ENCODE measurements at places on chromosomes 5 and 9.

GRCh38 chr9:119302988-119303698, 66.1 kb downstream of the BRINP1 start:
- no peak for DNase-seq

GRCh38 chr9:32705059-32705458, 69.6 kb upstream of the TAF1L start:
- no peak for DNase-seq

DNA sequence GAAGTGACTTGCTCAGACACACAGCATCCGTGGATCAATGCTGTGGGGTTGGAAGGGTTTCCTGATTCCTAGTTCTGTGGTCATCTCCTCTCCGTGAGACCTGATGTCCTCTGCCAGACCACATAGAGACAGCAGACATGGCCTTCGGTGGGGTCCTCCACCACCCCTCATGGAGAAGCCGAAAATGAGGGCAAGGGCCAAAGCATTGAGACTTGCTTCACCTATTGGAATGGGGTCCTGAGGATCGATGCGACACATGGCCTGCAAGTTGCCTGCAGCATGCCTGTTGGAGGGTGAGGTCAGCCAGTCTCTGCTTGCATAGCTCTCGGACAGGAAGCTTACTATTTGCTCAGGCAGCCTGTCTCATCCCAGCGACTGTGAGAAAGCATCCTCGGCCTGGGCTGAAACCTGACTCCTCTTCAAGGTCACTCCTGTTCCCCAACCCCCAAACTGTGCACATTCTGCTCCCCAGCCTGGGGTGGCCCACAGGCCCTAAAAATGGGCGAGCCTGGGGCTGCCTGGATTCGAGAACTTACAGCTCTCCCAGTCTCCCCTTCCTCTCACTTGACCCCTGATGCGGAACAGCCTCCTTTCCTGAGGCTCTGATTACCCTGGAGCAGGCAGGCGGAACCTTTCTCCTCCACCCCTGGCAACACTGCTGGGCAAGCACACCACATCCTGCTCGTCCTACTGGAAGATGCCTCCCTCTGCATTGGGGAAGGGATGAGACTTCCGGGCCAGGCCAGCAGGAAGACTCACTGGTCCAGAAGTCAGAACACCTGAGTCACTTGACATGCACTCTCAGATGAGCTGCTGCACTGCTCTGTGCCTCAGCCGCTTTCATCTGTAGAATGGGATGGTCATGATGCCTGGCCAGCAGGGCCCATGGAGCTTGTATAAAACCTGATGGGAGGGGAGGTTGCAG, 186.9 kb downstream of the RGS3 start:
- DNase-seq = peak; percentile 89

- DNase-seq = no peak
These were observed 137.2 kb downstream of the MTX3 start for GRCh38 chr5:79853676-79854418.

DNA sequence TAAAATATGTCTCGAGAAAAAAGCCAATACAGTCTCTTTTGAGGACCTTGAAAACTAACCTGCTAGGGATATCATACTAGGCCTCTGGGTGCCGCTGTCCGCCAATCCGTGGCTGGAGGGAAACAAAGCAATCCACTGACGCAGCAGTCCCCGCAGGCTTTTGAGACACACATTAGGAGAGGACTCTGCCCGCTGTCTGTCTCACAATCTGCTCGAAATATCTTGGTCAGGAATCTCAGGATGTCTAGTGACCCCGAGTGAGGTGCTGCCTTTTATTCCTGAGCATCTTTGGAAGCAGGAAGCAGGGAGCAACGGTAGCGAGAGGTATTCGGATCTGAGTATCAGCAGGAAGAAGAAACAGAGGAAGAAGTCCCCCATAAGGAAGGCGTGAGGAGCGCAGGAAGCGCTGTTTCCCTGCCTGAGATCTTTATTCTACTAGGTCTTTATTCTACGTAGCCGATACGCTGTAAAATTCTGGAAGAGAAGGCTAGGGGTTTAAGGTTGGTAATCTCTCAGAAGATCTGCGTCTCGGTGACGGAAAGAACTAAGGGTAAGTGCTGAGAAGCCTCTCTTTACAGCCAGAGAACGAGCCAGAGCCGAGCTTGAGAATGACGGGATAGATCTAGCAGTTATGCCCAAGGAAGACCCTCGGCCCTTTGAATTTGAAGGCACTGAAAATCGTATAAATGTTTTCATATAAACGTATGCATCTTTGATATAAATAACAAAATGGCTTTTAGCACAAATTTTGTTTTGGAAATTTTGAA, 4.0 kb upstream of the PCDHGA1 start:
- DNase-seq = peak; percentile 58

DNA sequence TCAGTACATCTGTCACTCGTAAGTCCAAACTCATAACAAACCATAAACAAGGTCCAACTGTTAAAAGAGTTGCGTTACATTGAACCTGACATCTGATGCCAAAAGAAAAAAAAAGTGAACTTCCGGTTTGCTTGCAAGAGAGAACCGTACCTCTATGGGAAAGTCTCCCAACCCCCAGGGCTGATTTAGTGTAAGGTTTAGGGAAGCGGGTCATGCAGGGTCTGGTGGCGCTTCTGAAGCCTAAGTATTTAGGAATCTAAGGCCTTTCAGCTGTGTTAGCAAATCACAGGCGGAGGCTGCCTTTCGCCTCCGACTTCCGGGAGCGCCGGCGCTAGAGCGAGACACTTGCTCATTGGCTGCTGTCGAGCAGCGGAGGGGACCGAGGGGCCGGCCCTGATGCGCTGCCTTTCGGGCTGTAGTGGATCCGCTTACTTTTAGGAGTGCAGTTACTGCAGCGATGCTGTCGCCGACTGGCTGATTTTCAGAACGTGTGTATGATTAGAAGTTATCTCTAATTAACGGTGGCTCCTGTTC, 12.0 kb upstream of the GNPDA1 start:
- peak; percentile 93 for DNase-seq

DNA sequence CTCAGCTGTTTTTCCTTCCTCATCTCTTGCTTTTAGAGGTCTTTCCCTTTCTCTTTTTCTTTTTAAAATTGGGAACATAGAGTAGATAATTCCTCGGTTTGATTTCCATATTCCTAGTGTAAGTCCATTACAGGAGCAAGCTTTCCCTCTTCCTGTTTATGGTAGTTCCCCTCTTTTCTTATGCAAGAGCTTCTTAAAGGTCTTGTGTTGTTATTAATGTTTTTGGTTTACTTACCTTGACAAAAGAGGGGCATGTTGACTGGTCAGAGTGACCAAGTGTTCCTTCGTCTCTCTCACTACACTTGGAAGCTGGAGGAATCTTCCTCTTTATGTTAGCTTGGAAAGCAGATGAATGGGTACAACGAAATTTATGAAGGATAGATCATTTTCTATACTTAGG, 8.3 kb downstream of the ATG10 start:
- DNase-seq = no peak

DNA sequence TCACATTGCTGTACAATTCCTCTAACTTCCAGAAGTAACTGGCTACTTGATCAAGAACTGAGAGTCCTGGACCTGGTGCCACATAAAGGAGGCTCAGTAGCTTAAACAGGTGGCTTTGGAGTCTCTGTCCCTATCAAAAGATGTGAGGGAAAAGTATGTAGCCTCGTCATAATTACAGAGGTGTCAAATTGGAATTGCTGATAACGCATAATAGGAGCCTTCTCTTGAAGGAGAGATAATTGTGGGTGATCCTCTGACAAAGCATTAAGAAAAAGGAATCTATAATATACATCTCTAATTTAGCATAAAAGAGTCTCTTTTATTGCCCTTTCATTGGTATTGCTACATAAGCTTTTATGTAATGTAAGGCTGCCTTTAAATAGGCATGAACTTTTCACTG, 1246.4 kb upstream of the CDH9 start:
- no peak for DNase-seq

DNA sequence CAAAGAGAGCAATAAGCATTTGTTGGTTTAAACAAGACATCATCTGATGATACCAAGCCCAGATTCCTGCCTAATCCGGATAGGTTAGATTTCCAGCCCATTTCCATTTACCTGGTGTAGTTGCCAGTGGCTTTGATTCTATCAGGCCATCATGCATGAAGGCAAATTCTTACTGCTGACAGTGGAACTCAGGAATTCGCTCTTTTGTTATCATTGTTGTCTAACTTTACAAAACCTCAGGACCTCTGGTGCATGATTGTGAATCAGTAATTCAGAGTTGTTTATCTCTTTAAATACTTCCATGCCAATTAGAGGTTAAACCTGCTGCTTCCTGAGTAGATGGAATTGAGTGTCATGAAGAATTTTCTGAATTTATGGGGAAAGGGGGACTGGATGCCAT, 76.5 kb downstream of the C9orf152 start:
- DNase-seq = no peak

DNA sequence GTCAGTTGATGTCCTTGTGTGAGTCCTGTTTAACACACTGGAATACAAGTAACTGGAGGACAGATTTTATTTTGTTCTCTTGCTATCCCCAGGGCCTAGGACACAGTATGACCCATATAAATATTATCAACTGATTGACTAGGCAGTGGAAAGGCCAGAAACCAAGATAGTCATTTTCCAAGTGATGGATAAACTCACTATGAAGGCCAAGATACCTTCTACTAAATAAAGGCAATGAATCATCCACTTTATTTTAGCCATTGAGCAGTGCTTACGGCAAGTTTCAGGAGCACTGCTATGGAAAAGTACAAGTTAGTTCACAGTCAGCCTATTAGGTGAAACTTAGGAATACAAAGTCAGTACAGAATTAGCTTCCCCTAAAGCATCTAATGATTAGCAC, 153.2 kb downstream of the SEMA5A start:
- no peak for DNase-seq

DNA sequence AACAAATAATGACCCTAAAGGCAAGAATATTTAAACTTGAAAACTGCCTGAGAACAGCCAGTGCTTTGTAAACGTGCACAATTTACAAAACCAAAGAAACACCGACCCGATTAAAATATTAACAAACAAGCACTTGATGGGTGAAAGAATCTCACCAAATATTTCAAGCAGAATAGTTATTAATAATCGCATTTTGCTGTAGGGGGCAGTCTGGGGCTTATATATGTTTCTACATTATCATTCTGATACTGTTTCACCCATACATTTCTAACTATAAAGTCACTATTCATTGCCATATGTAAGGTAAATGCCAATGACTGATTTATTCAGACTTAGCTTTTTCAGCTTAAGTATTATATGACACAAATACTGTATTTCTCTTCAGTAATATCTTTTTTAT, 37.7 kb downstream of the UBAP2 start:
- DNase-seq = no peak

- DNase-seq = no peak
These were observed 42.9 kb upstream of the MTMR12 start for GRCh38 chr5:32355686-32356085.

- DNase-seq = no peak
These were observed 44.8 kb upstream of the CNTLN start for GRCh38 chr9:17090041-17090440.

GRCh38 chr5:159915904-159916840, at the start of gene ADRA1B:
Gene ADRA1B, plus strand, starts transcription at chr5:159916482. Its CDS starts 424 bp downstream, at chr5:159916906.
- DNase-seq = no peak

All from SHP77 treated with DMSO at 0.1 percent for 48 hours (cell line).